ENCODE measurements at places on chromosomes 5 and 9. TPM values are rescaled to one million over a fixed set of nuclear protein-coding genes. Genes with fewer than 3 reads are reported as not detected.

- H3K27me3 ChIP-seq: no peaks in the 10 kb centered on the region
- H3K27ac ChIP-seq: no peak overlapping the region
Measured at GRCh38 chr5:136810261-136810801, 445.0 kb upstream of the TRPC7 start.

- H3K4me3 ChIP-seq: no peak overlapping the region
- no peaks in the 10 kb centered on the region for H3K27me3 ChIP-seq
- no peak overlapping the region for H3K27ac ChIP-seq
- H3K36me3 ChIP-seq: no peaks in the 10 kb centered on the region
Measured at GRCh38 chr5:12322042-12322441, 417.8 kb upstream of the CTNND2 start.

- H3K4me3 ChIP-seq: no peak overlapping the region
- no peaks in the 10 kb centered on the region for H3K27me3 ChIP-seq
- DNase-seq: no peak
- H3K36me3 ChIP-seq: no peaks in the 10 kb centered on the region
- H3K4me1 ChIP-seq: no peaks in the 10 kb centered on the region
- no peak overlapping the region for H3K27ac ChIP-seq
Measured at GRCh38 chr5:14721990-14722656, 57.6 kb downstream of the OTULIN start.

- no peak overlapping the region for H3K4me3 ChIP-seq
- H3K27ac ChIP-seq: no peak overlapping the region
- no peaks in the 10 kb centered on the region for H3K27me3 ChIP-seq
- peaks cover 6% of the 10 kb centered on the region for H3K4me1 ChIP-seq
- no peaks in the 10 kb centered on the region for H3K36me3 ChIP-seq
Measured at GRCh38 chr9:135584371-135584770, 22.8 kb downstream of the PAEP start.

DNA sequence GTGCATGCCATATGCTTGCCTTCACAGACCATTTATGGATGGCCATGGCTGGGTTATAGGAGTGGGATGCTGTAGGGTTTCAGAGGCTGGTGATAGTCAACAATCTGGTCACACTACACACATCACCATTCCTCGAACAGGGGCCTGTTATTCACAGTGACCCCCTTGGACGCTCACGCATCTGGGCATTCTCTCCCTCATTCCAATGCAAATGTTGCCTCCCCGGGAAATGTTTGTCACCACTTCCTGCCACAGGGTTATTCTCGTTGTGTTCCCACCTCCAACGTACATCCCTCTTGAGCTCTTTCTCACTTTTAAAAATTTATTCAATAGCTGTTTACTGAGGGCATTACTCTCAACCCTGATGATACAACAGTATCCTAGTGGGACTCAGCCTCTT is 135.4 kb downstream of the SCAMP1 start:
- H3K27ac ChIP-seq: no peak overlapping the region
- peaks cover 31% of the 10 kb centered on the region for H3K4me1 ChIP-seq
- DNase-seq: no peak
- no peaks in the 10 kb centered on the region for H3K27me3 ChIP-seq
- H3K36me3 ChIP-seq: no peaks in the 10 kb centered on the region

DNA sequence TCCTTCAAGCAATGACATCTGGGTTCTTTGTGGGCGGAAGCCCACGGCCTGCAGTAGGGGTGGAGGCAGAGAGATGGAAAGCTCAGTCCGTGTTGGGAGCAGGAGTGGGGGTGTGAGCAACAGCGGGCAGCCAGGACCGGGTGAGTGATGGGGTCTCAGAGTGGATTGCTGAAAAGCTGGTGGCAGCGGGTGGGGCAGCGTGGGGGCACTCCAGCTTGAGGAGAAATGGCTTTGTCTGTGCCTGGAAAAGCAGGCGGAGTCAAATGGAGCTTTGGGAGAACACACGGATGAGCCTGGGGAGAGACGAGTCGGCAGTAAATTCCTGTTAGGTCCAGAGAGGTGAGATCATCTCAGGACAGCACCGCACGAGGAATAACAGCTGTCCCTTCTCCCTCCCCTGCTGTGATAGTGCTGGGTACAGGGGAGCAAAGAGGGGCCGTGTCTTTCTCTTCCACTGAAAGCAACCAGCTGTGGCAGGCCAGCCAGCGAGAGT is 42.1 kb downstream of the CACNA1B start:
- peaks cover 5% of the 10 kb centered on the region for H3K27me3 ChIP-seq
- no peaks in the 10 kb centered on the region for H3K36me3 ChIP-seq
- H3K27ac ChIP-seq: no peak overlapping the region

DNA sequence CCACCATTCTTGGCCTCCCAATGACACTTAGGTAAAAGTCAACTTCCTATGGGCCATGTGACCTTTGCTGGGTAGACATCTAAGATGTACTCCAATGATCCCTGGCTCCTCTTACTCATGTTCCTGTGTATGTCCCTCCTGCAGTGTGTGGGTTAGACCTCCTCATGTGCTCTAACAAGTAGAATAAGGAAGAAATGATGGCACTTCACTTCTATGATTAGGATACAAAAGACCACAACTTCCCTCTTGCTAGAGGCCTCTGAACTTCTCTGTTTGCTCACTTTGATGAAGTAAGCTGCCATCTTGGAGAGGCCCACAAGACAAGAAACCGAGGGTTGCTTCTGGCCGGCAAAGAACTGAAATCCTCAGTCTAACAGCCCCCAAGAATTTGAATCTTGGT is 131.8 kb downstream of the TAF11L14 start:
- no peak overlapping the region for H3K27ac ChIP-seq
- no peak overlapping the region for H3K4me3 ChIP-seq
- H3K36me3 ChIP-seq: no peaks in the 10 kb centered on the region
- H3K4me1 ChIP-seq: no peaks in the 10 kb centered on the region

DNA sequence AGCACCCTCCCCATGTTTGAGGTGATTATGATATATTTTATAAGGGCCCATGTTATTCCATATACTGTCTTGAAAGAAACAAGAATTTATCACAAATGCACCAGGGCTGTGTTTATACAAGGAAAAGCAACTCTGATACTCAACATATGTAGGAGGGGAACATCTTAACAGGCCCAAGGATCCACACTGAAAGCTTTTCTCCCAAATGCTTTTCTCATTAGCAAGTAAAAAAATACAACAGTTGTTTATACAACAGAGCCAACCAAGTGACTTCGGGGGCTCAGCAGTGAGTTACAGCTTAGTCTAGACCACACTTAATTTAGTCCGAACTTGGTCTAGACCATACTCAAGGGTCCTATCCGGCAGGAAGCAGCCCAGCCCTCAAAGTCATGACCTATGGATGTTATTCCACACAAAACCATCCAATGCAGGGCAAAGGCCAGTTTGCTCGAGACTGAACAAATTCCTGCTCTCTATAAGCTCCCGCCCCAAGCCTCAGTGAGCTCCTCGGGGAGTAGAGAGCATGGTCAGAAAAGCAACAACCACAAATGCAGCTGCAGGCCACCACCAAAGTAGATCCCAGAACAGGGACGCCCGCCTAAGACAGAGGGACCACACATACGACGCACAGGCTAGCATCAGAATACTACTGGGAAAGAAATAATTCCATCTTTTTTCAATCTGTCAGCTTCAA is 6.8 kb downstream of the GZMK start:
- H3K4me3 ChIP-seq: no peak overlapping the region
- DNase-seq: no peak
- H3K4me1 ChIP-seq: peaks cover 8% of the 10 kb centered on the region
- H3K36me3 ChIP-seq: no peaks in the 10 kb centered on the region
- no peak overlapping the region for H3K27ac ChIP-seq

DNA sequence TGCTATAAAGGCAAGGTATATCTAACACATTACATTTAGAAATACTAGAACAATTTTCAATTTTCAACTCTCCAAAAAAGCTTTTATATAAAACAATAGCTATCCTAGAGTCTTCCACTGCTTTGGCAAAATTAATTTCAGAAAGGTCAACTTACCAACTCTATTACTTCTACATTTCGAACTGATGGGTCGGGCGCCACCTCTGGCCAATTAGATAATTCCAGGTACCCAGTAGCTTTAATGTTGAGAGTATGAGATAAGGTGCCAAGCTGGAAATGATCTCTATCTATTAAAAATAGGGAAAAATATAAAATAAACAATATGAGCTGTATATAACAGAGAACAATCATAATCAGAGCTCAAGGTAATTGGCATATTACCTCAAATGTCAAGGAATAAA is 166.6 kb downstream of the AP3B1 start:
- no peaks in the 10 kb centered on the region for H3K4me1 ChIP-seq
- no peak overlapping the region for H3K4me3 ChIP-seq
- H3K27ac ChIP-seq: no peak overlapping the region
- H3K36me3 ChIP-seq: peaks cover 1% of the 10 kb centered on the region
- no peaks in the 10 kb centered on the region for H3K27me3 ChIP-seq

DNA sequence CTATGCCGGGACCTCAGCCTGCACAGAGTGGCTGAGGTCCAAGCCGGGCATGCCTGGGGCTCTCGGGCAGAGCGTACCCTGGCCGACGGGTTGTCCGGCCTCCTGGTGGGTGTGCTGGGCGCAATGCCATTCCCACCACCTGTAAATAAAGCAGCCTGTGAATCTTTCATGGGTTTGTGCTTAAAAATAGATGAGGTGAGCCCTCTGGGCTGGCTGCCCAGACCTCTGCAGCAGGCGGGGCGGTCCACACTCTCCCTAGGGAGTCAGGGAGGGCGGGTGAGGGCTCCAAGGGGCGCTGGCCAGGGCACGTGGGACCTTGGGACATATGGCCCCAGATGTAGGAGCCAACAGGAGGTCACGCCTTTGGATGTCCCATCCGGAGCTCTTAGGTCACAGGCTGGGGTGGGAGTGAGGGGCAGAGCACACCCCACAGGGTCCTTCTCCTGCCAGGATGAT is 3.6 kb upstream of the AGPAT2 start:
- H3K27ac ChIP-seq: no peak overlapping the region
- no peak overlapping the region for H3K4me3 ChIP-seq
- no peaks in the 10 kb centered on the region for H3K27me3 ChIP-seq
- DNase-seq: no peak
- H3K36me3 ChIP-seq: no peaks in the 10 kb centered on the region
- peaks cover 52% of the 10 kb centered on the region for H3K4me1 ChIP-seq

Gene IFNK
- total RNA-seq: not detected

Gene SMIM32
- not detected for total RNA-seq

Gene PCDHAC1
- 0.39 TPM for total RNA-seq
